ENCODE measurements at places on chromosomes 13 and 19.
A peak's percentile ranks its signal among the peaks of the same experiment; 100 is the strongest.

- no peak for DNase-seq
These were observed 375.5 kb downstream of the PCDH20 start for GRCh38 chr13:61040181-61040580.

DNA sequence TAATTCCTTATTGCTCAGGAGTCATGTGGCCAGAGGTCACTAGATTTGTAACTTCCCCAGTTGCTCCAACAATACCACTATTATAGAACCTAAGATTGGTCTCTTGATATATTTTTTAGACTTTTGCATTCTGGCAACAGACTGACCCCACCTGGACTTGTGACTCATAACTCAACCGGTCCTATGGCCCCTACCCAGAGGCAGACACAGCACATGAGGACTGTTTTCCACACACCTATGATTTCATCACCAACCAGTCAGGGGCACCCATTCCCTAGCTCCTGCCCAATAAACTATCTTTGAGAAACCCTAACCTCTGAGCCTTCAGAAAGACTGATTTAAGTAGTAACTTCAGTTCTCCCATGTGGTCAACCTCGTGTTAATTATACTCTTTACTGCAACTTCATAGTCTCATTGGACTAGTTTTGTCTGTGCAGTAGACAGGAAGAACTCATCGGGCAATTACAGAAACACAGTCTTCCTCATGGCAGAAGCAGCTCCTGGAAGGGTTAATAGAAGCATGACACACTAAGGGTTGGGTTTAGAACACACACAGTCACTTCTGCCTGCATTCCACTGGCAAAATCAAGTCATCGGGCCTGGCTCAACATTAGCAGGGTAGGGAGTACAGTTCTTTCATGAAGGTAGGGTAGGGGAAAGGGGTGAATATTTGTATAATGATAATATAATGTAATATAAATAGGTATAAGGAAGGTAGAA is 251.8 kb downstream of the UQCRFS1 start:
- no peak for DNase-seq

GRCh38 chr19:13727798-13728197 is 36.5 kb upstream of the MRI1 start:
- no peak for DNase-seq

- no peak for DNase-seq
These were observed at the start of gene CEACAM21 for GRCh38 chr19:41575998-41576397. TSS of gene CEACAM21 (plus strand) at chr19:41576166. CDS start at chr19:41576275, 109 bp downstream.

- DNase-seq = peak; percentile 22
These were observed 39.1 kb downstream of the GPR12 start for GRCh38 chr13:26721251-26722121.

DNA sequence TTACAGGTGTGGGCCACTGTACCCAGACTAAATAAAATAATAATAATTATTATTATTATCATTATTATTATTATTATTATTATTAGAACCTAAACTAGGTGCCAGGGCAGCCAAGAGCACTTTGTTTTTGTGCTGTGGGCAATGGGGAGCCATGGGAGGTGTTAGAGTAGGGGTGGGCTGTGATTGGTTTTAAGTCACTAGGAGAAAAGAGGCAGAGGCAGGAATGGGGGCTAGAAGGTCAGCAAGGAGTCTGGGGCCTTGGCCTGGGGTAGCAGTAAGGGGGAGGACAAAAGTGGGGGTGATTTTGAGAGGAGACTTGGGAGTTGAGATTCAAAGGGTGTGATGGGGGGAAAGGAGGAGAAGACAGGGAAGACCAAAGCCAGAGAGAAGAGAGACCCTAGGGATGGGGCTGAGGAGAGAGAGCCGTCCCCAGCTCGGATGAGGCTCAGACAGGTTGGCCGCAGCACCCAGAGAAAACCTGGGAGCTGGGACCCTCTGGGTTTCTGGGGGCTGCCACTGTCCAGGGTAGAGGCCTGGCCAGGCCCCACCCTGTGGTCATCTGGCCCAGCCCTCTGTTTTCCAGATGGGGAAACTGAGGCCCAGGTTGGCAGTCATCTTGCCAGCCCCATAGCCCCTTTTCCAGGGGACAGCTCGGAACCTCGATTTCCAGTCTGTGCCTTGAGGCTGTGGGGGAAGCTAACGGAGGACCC is 17.8 kb upstream of the BTBD2 start:
- no peak for DNase-seq

GRCh38 chr19:13091400-13092157 is 11.1 kb downstream of the LYL1 start:
- DNase-seq = no peak

- no peak for DNase-seq
These were observed 733 bp upstream of the CD320 start for GRCh38 chr19:8308891-8309291.

All from CD8-positive, alpha-beta memory T cell (primary cell).